ENCODE measurements at places on chromosomes 16 and 17.

- DNase-seq = no peak
These were observed 5.7 kb downstream of the SMIM5 start for GRCh38 chr17:75638893-75639292.

GRCh38 chr17:31512104-31512740 is 120.7 kb downstream of the RAB11FIP4 start:
- no peak for DNase-seq

- DNase-seq = no peak
These were observed 64.6 kb downstream of the USP32 start for GRCh38 chr17:60327134-60327900.

DNA sequence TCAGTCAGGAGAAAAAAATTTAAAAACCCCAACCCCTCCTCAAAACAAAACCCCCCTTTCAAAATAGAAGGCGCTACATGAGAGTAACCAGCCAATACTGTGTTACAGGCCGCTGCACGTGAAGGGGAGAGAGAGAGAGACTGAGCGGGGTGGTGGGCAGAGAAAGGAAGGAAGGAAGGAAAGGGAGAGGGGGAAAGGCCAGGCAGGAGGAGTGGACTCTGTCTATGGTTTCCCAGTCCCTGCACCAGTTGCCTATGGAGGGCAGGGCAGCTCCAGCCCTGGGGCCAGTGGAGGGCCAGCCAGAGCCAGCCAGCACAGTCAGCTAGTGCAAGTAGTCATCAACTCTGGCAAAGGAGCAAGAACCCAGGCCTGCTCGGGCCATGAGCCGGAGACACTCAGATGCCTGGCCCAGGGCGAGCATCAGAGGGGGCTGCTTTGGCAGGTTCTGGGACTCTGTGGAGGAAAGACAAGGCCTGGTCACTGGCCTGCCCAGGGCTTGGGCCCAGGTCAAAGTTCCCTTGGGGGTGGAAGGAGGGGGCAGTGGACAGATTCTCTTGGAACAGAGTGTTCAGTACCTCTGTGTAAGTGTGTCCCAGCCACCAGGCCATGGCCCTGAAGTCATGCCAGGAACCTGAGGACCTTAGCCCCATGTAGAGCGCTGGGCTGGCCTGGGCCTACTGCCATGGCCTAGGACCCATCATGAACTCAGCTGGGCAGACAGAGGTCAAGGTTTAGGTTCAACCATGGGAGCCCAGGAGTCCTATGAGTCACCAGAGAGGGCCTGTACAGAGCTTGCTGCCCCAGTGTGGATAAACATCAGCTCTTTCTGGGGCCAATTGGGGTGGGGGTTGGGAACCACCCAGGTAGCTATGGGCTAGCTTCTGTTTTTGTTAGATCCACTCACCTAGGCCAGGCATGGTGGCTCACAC is 7.3 kb upstream of the GFOD2 start:
- DNase-seq = peak; percentile 19

- DNase-seq = no peak
These were observed 5.9 kb upstream of the METRNL start for GRCh38 chr17:83073389-83074063.

DNA sequence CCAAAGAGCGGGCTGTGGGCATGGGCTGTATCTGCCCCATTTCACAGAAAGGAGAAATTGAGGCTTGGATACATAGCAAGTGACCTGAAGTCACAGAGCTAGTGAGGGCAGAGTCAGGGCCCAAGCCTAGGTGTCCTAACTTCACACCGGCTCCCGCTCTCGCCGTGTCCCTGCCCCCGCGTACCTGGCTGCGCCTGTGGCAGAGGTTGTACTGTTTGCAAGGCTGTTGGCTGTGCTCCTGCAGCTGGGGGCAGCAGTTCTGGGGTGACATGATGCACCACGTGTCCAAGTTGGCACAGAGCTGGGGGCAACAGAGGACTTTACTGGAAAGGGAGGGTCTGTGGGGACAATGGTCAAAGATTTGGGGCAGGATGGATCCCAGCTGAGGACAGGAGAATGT is 3.4 kb downstream of the DHX58 start:
- no peak for DNase-seq

- DNase-seq = no peak
These were observed 60.1 kb upstream of the DYNLRB2 start for GRCh38 chr16:80480664-80481063.

DNA sequence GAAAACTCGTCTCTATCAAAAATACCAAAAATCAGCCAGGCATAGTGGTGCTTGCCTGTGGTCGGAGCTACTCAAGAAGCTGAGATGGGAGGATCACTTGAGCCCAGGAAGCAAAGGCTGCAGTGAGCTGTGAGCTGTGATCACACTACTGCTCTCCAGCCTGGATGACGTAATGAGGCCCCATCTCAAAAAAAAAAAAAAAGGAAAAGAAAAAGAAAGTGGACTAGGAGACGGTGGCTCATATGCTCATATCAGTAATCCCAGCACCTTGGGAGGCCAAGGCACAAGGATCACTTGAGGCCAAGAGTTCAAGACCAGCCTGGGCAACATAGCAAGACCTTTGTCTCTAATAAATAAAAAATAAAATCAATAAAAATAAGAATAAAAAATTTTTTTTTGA is 8.8 kb upstream of the SUMO2 start:
- peak; percentile 26 for DNase-seq

DNA sequence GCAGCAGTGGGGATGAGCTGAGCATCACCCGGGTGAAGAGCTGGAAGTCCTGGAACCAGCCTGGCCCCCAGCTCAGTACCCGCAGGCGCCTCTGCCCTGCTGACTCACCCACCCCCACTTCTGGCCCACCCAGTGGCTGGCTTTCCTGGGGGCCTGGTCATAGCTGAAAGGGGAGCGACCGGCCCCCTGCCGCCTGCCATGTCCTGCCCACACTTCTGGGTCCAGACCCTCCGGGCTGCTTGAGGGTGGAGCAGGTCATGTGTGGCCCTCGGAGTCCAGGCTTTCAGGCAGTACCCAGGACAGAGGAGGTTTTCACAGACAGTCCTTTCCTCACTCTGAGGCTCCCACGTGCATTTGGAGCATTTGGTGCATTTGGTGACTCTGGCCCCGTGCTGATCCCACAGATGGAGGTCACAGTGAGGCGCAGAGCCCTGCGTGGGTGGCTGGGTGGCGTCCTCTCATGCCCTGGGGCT is 7.1 kb upstream of the PIEZO1 start:
- DNase-seq = peak; percentile 69

DNA sequence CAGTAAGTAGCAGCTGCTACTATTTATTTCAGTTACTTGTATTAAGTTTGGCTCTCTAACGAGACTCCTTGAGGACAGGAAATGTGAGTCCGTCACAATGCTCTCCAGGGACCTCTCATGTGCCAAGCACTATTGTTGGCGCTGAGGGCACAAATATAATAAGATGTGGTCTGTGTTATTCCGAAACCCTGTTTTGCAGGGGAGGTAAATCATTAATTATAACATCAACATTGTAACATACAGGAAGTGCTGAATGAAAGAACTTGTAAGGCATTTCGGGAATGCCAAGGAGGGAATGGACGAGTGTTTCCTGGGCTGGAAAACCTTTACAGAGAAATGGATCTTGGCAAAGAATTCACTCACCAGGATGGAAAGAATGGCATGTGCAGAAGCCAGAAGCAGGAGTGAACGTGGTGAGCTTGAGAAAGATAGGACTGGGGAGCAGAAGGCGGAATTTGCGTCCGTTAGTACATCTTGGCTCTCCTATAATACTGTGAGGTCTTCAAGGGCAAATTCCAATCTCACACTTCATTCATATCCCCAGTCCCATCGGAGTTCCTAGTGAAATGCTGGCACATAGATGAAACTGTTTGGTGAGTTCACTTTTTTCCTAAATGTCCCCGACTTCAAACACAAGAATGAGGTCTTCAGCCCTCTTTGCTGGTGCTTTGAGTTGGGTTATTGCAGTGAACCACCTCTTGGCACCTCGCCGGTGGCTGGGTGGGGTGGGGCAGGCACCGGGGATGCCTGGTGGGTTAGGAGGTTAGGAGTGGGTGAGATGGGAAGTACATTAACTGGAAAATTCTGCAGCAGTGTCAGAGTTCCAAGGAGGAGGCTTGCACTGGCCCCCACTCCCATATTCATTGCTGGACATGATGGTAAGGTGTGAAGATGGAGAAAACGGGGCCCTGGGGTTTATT is 11.5 kb downstream of the TAC4 start:
- peak; percentile 88 for DNase-seq

GRCh38 chr17:246851-247421 is 65.5 kb upstream of the DOC2B start:
- DNase-seq = no peak

- DNase-seq = no peak
These were observed 18.7 kb downstream of the UTS2R start for GRCh38 chr17:82390015-82390859.

GRCh38 chr16:50166511-50167500 is 13.7 kb downstream of the TENT4B start:
- no peak for DNase-seq

- peak; percentile 55 for DNase-seq
These were observed 12.1 kb downstream of the NHERF1 start for GRCh38 chr17:74760404-74761105.

GRCh38 chr17:68570526-68570925 is 30.6 kb downstream of the FAM20A start:
- DNase-seq = no peak

- DNase-seq = no peak
These were observed 94.8 kb downstream of the RTN4RL1 start for GRCh38 chr17:1930337-1930645.

DNA sequence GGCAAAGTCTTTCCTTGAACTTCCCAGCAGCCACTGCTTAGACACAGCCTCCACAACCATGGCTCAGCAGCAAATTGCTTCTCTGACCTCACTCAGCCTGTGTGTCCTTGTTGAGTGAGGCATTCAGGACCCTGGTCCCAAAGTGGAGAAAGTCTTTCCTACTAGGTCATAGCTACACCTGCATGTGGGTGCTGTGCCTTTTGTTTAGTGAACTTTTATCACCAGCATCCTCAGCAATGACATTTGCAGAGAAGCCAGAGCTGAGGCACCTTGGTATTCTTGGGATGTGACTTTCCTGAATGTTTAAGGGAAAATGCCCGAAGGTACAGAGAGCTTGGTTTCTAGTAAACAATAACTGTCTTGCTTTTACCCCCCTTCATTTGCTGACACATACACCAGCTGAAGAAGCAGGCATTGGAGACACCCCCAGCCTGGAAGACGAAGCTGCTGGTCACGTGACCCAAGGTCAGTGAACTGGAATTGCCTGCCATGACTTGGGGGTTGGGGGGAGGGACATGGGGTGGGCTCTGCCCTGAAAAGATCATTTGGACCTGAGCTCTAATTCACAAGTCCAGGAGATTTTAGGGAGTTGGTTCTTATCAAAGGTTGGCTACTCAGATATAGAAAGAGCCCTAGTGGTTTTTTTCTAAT is 20.9 kb upstream of the STH start:
- no peak for DNase-seq

- DNase-seq = no peak
These were observed 62.1 kb upstream of the TNRC6A start for GRCh38 chr16:24667244-24667764.

GRCh38 chr17:62760059-62760944 is 47.8 kb downstream of the MARCHF10 start:
- DNase-seq = peak; percentile 30

DNA sequence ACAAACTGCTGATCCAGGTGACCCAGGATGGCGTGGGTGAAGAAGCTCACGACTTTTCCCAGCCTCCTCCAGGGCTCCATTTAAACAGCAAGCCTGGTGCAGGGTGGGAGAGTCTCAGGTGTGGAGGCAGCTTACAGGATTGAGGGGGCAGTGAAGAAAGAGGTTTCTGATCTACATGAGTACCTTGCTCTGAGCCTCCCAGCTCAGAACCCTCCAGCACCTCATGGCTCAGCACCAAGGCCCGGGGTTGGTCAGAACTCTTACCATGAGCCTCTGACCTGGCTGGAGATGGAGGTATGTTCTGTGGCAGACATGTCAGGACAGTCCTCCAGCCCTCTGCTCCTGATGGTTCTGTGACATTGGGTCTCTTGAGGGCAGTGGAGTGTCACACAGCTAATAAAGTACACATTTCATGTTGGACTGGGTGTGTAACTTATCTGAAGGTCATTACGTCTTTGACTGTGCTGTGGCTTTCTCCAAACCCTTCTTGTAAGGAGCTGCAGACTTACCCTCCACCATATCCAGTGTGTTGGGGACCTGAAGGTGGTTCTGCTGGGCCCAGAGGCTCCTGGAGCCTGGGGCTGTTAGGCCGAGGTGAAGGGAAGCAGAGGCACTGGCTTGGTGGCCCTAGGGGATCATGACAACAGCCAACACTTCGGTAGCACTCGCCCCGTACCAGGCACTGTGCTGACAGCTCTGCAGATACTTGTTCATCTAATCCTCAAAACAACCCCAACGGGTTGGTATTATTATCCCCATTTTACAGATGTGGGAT is 3.8 kb upstream of the DCAF7 start:
- DNase-seq = no peak

DNA sequence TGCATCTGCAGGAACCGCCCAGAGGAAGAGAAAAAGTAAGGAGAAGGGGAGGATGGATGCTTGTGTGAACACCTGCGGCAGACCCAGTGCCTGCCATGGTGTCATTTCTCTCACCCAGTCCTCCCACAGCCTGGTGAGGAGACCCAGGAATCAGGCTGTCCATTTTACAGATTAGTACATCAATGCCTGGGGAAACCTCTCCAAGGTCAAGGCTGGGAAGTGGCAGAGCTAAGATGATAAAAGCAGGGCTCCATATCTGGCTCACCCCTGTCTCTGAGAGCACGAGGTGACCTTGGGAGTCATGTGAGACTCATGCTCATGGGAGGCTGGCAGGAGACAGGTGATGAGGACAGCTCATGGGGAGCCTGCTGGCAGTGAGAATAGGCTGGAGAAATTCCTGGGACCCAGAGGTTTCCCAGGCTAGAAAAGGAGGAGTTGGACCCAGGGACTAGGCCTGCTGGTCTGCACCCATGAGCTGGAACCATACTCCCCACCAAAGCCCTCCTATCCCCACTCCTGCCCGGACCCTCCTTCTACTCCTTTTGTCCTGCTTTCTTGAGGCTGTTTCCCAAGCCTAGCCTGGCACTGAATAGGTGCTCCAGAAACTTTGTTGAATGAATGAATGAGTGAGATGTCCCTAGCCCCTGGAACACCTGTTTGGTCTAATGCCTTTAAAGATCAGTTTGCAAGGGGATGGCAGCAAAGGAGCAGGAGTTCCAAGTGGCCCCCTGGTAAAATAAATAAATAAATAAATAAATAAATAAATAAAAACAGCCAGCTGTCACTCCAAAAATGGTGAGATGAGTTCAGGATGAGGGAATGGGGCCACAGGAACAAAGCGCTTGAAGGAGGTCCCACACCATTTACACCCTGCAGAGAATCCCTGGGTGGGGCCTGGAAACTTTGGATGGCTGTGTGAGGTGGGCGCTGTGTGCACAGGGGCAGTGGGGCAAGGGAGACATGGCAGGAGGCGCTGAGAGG is 1.6 kb downstream of the ZNF629 start:
- DNase-seq = no peak
